Subcutaneous preadipocyte (primary cell): ENCODE measurements at places on chromosomes 6 and 20. TPM values are rescaled to one million over a fixed set of nuclear protein-coding genes. Genes with fewer than 3 reads are reported as not detected.

The SRMS gene
- not detected in 2 replicates for total RNA-seq

The NFS1 gene
- 36.0 and 45.2 TPM in 2 replicates for total RNA-seq

The LGSN gene
- total RNA-seq: not detected in 2 replicates

The ASIP gene
- total RNA-seq: not detected in 2 replicates

The EGFL8 gene
- 0.73 and 1.4 TPM in 2 replicates for total RNA-seq

The ADGRG6 gene
- 0.37 and 0.59 TPM in 2 replicates for total RNA-seq

The NKAIN2 gene
- not detected in 2 replicates for total RNA-seq

The OR2B6 gene
- not detected in 2 replicates for total RNA-seq

The SERPINB6 gene
- total RNA-seq: 88.2 and 112 TPM in 2 replicates

The PDE10A gene
- 0.20 and 0.73 TPM in 2 replicates for total RNA-seq
